ENCODE measurements at places on chromosomes 4 and X.
A peak's percentile ranks its signal among the peaks of the same experiment; 100 is the strongest.

DNA sequence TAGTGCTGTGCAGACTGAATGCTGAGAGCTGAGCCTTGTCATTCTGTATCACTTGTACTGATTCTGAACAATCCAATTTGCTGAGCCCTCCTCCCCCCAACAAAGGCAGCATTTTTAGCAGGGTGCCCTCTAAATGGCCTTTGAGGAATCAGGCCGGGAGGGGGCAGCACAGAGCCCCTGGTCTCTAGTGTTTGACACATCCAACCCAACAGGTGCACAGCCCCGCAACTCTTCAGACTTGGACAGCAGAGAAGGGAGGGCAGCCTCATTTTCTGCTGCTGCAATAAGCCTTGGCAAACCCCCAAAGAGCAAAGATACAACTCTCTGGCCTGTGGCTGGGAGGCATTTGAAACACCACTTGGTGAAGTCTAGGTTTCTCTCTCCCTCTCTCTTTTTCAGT, 3.4 kb downstream of the ATP1B4 start:
- DNase-seq = no peak

- DNase-seq = no peak
These were observed 102.1 kb upstream of the VAMP7 start for GRCh38 chrX:155778844-155779553.

DNA sequence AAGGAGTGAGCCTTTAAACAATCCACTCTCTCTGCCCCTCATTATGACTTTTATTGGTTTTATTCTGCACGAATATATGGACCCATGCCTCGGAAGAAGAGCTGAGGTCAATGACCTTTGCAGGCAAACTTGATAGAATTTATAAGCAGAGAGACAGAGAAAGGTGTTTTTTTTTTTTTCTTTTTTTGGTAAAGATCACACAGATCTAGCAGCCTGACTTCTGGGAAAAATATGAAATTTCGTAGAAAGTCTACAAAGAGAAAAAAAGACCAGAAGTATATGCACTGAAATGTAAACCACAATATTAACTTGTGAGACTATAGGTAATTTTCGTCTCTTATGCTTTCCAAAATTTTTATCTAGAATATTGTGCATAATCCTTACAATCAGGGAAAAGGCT, 61.6 kb downstream of the LEF1 start:
- no peak for DNase-seq

DNA sequence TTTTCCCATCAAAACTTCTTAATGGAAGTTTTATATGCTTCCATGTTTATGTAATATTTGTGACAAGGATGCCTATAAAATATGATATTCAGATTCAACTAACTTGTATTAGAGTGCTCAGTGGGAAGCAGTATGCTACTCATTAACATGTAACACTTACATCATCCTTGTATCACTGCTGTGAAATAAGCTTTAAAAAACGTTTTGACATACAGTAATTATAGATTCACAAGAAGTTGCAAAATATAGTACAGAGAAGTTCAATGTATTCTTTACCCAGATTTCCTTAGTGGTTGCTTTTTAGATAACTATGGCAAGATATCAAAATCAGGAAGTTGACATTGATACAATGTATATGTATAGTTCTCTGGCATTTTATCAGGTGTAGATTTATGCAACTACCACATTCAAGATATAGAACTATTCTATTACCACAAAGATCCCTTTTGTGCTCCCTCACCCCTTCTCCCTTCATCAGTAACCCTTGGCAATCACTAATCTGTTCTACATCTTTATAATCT, 56.3 kb downstream of the DTHD1 start:
- no peak for DNase-seq

DNA sequence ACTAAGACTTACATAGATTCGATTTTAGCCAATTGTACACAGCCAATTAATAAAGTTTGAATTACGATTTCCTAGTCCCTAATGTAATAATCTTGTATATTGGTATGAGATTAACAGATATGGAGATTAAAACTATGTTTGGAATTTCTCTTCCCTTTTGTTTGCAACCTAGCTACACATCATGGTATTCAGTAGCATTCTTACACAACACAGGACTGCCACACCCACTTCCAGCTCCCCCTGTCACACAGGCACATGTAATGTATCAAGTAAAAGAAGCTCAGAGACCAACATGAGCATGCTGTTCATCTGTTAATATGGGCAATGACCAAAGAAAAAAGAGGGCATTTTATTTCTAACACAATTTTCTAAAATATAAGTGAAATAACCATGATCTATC, 12.8 kb downstream of the SLC6A14 start:
- no peak for DNase-seq

GRCh38 chrX:16578218-16578617, 71.7 kb upstream of the S100G start:
- no peak for DNase-seq

DNA sequence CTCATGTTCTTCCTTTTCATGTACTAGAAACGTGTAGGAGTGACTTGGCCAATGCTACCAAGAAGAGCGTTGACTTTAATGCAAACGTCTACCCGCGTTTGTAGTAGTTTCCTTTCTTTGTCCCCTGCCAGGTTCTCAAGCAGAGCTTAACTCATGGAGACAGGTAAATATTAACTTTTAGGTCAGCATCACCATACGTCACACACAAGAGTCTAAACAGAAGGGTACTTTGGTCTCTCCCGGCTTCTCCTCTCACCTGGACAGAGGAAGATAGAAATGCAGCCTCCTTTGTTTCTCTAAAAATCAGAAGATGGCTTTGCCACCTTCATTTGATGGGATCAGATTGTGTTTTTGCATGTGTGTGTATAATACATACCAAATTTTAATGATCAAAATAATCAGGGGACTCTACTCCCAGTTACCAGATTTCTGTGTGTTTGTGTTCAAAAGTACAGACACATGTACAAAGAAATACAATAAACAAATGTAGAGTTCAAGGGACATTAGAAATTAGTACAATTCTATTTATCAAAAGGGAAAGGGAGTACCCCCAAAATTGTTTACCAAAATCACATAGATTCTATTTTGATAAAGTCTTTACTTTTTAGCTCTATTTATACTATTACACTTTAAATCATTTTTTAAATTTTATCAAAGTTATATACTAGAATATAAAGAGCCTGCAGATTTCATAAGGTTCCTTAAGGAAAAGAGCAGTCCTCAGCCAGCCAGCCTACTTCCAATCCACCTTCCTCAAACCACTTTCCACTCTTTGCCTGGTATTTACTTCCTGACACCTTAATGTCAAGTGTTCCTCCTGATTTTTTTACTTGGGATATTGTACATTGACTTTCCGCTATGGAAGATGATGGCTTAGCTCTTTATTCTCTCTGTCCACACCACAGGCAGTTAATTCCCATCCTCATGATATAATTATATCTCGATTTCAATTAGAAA, 195.5 kb downstream of the RELL1 start:
- DNase-seq = no peak

GRCh38 chrX:47264483-47265173, 31.8 kb downstream of the USP11 start:
- peak; percentile 85 for DNase-seq

GRCh38 chr4:140837736-140838135, 81.6 kb upstream of the TBC1D9 start:
- DNase-seq = no peak

DNA sequence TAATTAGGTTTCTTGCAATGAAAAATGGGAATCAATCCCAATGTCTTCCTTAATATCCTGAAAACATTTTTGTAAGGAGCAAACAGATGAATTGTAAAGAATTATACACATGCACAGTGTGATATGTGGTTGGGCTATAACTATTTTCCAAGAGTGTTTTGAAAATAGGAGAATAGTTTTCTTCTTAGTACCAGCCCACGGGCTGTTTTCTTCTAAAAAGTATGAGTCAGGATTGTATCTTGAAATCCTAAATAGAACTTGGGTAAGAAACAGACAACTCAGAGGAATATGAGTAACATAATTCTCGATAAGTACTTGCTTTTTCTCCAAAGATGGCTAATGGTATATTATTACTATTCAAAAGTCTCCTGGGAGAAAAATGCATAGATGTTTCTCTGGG, 136.7 kb downstream of the MAGEC2 start:
- no peak for DNase-seq

DNA sequence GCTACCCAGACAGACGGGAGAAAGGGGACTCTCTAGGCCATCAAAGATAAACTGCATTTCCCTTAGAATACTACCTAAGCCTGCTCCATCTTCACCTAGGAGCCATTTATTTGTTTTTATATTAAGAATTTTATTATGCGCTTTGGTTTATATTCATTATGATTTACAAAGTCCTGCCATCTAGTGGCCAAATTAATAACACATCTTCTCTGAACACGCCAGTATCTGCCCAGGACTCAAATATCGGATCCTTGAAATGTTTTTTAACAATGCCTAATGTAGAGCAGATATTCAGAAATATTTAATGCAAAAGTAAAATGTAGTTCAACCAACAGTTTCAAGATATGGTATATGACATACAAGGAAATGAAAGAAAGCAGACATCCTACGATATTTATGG, 20.8 kb upstream of the PRPS2 start:
- no peak for DNase-seq

DNA sequence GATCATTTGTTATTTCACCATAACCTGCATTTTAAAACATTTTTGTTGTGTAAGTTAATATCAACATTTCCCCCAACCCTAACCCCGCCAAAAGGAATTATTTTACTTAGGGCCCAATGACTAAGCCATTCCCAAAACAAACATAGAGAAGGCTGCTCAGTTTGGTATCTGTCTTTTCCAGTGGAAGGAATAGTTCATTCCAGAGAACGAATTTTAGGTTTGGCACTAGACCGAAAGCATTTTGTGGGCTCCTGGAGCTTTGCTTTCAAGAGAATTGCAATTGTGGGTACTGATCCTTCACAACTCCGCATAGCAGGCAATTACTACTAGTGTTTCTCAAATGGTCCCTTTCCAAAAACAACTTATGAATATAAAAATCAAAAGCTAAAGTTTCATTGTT, 226.7 kb upstream of the MAD2L1 start:
- DNase-seq = no peak

DNA sequence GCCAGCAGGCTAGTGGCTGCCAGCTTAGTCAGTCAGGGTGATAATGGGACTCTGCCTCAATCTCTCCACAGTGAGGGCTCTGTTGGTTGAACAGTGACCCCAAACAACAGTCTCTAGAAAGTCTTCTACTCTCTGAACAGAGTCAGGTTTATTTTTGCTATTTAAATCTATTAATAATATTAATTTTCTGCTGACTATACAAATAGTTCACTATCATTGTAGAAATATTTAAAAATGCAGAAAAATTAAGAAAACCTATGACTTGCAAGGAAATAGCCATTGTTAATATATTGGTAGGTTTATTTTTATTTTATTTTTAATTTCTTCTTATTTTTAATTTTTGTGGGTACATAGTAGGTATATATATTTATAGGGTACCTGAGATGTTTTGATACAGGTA, 67.9 kb upstream of the AADAT start:
- no peak for DNase-seq

GRCh38 chr4:119841361-119841760, 212.8 kb upstream of the PDE5A start:
- DNase-seq = peak; percentile 54

DNA sequence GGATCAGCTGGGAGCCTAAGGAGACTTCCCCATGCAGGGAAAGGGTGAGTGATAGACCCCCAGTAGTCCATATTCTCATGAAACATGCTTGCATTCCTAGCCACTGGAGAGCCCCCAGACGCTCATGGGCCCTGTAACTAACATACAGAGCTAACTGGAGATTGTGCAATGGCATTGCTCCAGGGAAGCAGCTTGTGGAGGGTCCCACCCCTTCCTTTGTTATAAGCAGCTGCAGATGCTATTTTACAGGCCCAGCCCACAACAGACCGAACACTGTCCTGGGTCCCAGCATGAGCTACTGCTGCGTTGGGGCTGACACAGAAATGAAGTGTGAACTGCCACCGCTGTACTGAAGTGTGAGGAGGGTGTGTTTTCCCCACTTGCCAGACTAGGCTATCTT, 1465.7 kb upstream of the DIAPH2 start:
- no peak for DNase-seq

DNA sequence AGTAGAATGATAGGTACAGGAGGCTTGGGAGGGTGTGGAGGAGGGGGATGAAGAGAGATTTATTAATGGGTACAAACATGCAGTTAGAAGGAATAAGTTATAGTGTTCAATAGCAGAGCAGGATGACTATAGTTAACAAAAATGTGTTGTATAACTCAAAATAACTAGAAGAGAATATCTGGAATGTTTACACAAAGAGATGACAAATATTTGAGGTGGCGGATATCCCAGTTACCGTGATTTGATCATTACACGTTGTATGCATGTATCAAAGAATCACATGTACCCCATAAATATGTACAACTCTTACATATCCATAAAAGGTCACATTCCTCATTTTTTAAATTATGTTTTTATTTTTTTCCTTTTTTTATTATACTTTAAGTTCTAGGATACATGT, 456.6 kb downstream of the MAGEB5 start:
- no peak for DNase-seq

DNA sequence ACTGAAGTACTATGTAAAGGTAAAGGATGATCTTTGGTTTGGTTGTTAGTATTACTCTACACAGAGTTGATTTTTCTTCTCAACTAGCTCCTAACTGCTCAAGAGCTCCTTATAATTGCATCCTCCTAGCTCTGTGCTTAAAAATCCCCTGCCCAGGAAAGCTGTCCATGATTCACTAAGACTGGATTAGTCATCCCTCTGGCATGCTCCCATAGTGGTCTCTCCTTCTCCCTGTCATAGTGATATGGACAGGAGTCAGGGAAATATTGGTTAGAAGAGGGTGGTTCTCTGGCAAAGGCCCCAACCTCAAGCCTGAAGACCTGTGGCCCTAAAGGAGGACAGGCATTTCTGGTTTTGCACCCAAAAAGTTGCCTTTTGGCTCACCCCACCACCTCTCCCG, 242.3 kb upstream of the KCNIP4 start:
- DNase-seq = peak; percentile 31

- DNase-seq = no peak
These were observed 68.0 kb upstream of the ATXN3L start for GRCh38 chrX:13387666-13388494.

- no peak for DNase-seq
These were observed 197.2 kb downstream of the CBR4 start for GRCh38 chr4:168812806-168813205.

DNA sequence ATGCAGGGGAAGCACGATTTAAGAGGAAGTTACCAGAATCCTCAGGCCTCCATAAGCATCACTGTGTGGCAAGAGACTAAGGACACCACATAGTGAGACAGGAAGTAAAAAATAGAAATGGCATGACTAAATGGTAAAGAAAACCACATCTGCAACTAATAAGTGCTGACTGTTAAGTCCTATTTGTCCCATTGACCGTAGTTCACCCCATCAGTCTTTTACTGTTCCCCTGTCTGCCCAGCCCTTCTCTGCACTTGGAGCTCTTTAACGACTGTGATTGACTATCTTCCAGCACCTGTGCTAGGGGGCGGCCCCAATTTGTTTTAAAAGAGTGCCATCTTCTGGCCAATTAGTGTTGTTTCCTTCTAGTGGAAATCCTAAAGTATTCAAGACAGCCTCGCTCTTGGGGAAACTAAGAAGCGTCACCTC, 94.2 kb downstream of the MAOA start:
- DNase-seq = peak; percentile 40

DNA sequence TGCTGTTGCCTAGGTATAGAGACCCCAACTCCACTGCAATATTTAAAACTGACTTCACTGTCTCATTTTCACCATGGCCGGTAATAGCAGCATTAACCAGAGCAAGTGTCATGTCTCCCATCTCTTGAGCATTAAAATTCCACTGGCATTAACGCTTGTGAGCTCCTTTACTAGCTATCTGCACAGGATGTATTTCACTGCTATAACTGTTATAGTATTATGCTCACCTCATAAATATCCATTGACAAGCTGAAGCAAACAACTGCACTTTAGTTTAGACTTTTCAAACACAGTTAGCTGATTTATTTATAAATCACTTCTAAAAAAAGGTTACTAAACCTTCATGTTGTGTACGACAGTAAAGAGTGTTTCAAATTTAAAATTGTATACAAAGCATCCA, 157.8 kb downstream of the ANTXR2 start:
- no peak for DNase-seq
